ENCODE measurements at places on chromosomes 5 and 9. TPM values are rescaled to one million over a fixed set of nuclear protein-coding genes. Genes with fewer than 3 reads are reported as not detected.

Gene KCNIP1
- total RNA-seq: not detected

Gene ADAMTS19
- 0.39 TPM for total RNA-seq

Gene TSLP
- 4.1 TPM for total RNA-seq

Gene RMRP
- 167,582 TPM for total RNA-seq

Gene AQP3
- 0.39 TPM for total RNA-seq

Gene ANKRD18B
- not detected for total RNA-seq

Gene MYMK
- not detected for total RNA-seq
